ENCODE measurements at places on chromosomes 1 and 21. TPM values are rescaled to one million over a fixed set of nuclear protein-coding genes. Genes with fewer than 3 reads are reported as not detected.

CRNN gene
- total RNA-seq: not detected

ST6GALNAC3 gene
- 0.37 TPM for total RNA-seq

MAP10 gene
- total RNA-seq: not detected

CGN gene
- 0.32 TPM for total RNA-seq

ZNF669 gene
- 11.6 TPM for total RNA-seq

CD1D gene
- 0.19 TPM for total RNA-seq

KLF17 gene
- total RNA-seq: not detected

KRTAP12-2 gene
- total RNA-seq: not detected

C2CD4D gene
- total RNA-seq: not detected

OXCT2 gene
- not detected for total RNA-seq

REG4 gene
- not detected for total RNA-seq

PLCH2 gene
- 92.6 TPM for total RNA-seq

MPZ gene
- total RNA-seq: 0.29 TPM

SYDE2 gene
- 4.3 TPM for total RNA-seq

Data from MCF 10A (cell line).